ENCODE measurements at places on chromosomes 7 and 10. TPM values are rescaled to one million over a fixed set of nuclear protein-coding genes. Genes with fewer than 3 reads are reported as not detected.

GHRHR gene
- total RNA-seq: not detected

LRRC18 gene
- total RNA-seq: under 0.01 TPM

DYDC2 gene
- not detected for total RNA-seq

WEE2 gene
- not detected for total RNA-seq

SLC26A3 gene
- total RNA-seq: not detected

AS3MT gene
- 6.8 TPM for total RNA-seq

P4HA1 gene
- total RNA-seq: 53.8 TPM

SLC26A5 gene
- total RNA-seq: not detected

MORN4 gene
- total RNA-seq: 1.0 TPM

HOXA7 gene
- total RNA-seq: 1.6 TPM

CPA1 gene
- 2.6 TPM for total RNA-seq

CUZD1 gene
- 0.52 TPM for total RNA-seq

LGI1 gene
- 9.4 TPM for total RNA-seq

LLCFC1 gene
- not detected for total RNA-seq

MYH16 gene
- total RNA-seq: not detected

MMRN2 gene
- 25.6 TPM for total RNA-seq

RBM33 gene
- 53.2 TPM for total RNA-seq

IQUB gene
- 0.52 TPM for total RNA-seq

SPDYE2B gene
- total RNA-seq: not detected

LIPK gene
- total RNA-seq: not detected

UBTD1 gene
- total RNA-seq: 8.4 TPM

AZGP1 gene
- 9.4 TPM for total RNA-seq

NPSR1 gene
- total RNA-seq: 1.6 TPM

GIMAP1 gene
- 1.0 TPM for total RNA-seq

AGAP9 gene
- 1.0 TPM for total RNA-seq

PPP1R17 gene
- total RNA-seq: not detected

NEUROG3 gene
- total RNA-seq: not detected

INA gene
- total RNA-seq: not detected

SAP25 gene
- total RNA-seq: not detected

CCDC172 gene
- not detected for total RNA-seq

PPIA gene
- total RNA-seq: 459 TPM

CYP3A7 gene
- total RNA-seq: 0.52 TPM

FAM25A gene
- total RNA-seq: not detected

SLC18A2 gene
- 1.0 TPM for total RNA-seq

ARHGEF5 gene
- total RNA-seq: 0.52 TPM

VSTM2A gene
- total RNA-seq: not detected

CALHM1 gene
- not detected for total RNA-seq

MBL2 gene
- not detected for total RNA-seq

ADRB1 gene
- total RNA-seq: 0.52 TPM

ZNF277 gene
- total RNA-seq: 17.7 TPM

HGF gene
- 4.7 TPM for total RNA-seq

AKR1D1 gene
- not detected for total RNA-seq

TRUB1 gene
- 15.1 TPM for total RNA-seq

CDC14C gene
- total RNA-seq: not detected

HSPA12A gene
- 8.4 TPM for total RNA-seq

GDF10 gene
- total RNA-seq: 1.0 TPM

IGF2BP3 gene
- total RNA-seq: 59.0 TPM

CRPPA gene
- total RNA-seq: 16.7 TPM

DPP6 gene
- 4.2 TPM for total RNA-seq

LRMDA gene
- 7.3 TPM for total RNA-seq

NRF1 gene
- total RNA-seq: 17.2 TPM

BUB3 gene
- 36.5 TPM for total RNA-seq

CYP2E1 gene
- total RNA-seq: 1.0 TPM

All from skeletal muscle tissue (tissue), 5 donors.